NCI-H510A (cell line): ENCODE measurements at places on chromosomes 16 and 17.
A peak's percentile ranks its signal among the peaks of the same experiment; 100 is the strongest.

- DNase-seq: no peak
Measured at GRCh38 chr16:78106686-78107085, 7.2 kb downstream of the WWOX start.

GRCh38 chr17:75403131-75403530 lies 2.3 kb downstream of the GRB2 start:
- no peak for DNase-seq

DNA sequence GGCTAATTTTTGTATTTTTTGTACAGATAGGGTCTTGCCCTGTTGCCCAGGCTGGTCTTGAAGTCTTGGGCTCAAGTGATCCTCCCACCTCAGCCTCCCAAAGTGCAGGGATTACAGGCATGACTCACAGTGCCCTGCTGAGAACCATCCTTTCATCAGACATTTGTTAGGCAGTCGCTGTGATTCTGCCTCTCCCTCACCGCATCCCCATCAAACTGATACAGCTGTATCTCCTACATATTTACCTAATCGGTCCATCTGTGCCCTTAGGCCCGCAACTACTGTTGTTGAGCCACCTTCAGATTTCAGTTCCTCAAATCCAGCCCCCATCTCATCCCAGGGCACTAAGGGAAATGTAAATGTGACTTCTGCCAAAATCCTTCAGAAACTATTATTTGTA lies 2.0 kb upstream of the SLC43A2 start:
- no peak for DNase-seq

DNA sequence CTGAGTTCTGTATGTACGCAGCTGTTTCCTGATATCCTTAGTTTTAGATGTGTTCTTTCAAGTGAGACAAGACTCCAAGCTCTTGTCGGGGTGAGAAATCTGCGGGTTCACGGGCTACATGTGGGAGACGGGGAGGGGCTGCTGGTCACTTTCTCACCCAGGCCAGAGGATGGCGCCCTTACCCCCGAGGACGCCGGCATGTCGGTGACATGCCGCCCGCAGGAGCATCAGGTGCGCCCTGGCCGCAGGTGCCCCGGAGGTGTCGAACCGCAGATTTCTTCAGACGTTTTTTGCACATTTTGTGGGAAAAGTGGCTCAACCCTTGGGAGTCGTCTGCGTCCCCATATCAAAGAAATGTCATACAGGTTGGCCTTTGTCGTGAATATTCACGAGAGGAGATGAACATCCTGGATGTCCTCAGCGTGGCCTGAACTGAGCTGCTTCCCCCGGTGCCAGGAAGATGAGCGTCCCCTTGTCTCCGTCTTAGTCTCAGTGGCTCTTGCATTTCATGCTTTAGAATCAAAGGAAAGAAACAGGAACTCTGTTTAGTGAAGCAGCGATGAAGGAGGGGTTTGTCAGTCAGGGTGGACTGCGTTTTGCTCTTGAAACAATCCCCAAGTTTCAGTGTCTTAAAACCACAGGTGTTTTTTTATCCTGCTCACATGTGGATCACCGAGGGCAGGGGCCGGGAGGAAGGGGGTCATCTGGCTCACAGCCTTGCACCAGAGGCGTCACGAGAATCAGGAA lies 75.4 kb upstream of the ZNF750 start:
- no peak for DNase-seq

- no peak for DNase-seq
Measured at GRCh38 chr17:40720899-40721298, 17.3 kb upstream of the KRT24 start.

GRCh38 chr16:30187971-30188561 lies 4.7 kb downstream of the CORO1A start:
- DNase-seq: no peak

DNA sequence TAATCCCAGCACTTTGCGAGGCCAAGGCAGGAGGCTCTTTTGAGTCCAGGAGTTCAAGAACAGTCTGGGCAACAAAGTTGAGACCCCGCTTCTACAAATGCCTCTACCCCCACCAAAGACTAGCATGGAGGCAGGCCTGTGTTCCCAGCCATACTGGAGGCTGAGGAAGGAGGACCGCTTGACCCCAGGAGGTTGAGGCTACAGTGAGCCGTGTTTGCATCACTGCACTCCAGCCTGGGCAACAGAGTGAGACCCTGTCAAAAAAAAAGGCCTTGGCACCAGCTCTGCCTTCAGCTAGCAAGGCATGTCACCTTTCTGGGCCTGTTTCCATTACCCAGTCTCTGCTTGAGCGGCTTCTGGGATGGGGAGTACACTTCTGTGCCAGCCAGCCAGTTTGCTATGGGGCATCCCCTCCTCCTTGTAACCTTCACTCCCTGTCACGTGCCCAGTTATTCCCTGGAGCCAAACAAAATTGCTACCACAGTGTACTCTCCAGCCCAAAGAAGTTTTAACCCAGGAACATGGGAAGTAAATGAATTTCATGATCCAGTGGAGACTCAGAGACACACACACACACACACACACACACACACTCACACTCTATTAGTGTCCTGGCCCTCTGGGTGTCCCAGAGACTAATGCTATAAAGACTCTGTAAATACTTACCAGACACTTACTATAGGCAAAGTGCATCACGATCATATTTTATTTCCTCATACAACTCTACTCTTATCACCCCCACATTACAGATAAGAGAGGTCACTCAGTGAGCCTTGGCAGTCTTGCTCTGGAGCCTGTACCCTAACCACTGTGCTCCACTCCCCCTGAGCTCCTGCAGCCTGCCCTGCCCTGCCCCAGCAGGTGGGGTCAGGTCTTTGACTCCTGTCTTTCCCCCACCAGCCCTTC lies 2.5 kb downstream of the CISD3 start:
- DNase-seq: no peak

GRCh38 chr16:48138543-48138942 lies 17.2 kb downstream of the ABCC12 start:
- no peak for DNase-seq

GRCh38 chr16:73945631-73946030 lies 351.0 kb upstream of the PSMD7 start:
- DNase-seq: no peak

- DNase-seq: no peak
Measured at GRCh38 chr17:35846055-35846809, 22.5 kb downstream of the HEATR9 start.

DNA sequence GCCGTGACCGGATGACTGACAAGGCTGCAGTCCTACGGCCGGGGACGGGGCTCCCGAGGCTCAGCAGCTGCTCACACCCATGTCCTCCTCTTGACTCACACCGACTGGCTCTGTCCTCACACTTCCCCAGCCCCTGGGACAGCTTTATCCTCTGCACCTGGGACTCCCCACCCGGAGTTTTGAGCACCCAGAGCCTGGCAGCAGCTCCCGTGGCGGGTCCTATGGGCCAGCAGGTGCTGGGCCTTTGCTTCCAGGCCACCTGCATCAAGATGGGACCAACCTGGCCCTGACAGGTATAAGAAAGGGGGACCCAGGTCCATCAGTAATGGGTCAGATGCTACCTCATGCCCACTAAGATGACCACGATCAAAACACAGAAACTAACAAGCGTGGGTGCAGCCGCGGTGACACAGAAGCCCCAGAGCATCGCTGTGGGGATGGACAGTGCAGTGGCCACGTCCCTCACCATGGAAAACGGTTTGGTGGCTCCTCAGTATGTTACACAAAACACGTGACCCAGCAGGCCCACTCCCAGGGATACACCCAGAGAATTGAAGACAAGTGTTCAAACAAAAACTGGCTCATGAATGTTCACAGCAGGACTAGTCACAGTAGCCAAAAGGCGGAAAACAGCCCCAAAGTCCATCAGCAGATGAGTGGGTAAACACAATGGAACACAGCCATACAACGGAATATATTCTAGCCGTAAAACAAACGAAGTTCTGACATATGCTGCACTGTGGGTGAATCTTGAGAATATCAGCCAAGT lies 3.3 kb upstream of the NOTUM start:
- no peak for DNase-seq

- DNase-seq: no peak
Measured at GRCh38 chr16:68179196-68179795, 56.6 kb downstream of the ESRP2 start.

GRCh38 chr16:12406926-12407690 lies 396.6 kb downstream of the CPPED1 start:
- no peak for DNase-seq

DNA sequence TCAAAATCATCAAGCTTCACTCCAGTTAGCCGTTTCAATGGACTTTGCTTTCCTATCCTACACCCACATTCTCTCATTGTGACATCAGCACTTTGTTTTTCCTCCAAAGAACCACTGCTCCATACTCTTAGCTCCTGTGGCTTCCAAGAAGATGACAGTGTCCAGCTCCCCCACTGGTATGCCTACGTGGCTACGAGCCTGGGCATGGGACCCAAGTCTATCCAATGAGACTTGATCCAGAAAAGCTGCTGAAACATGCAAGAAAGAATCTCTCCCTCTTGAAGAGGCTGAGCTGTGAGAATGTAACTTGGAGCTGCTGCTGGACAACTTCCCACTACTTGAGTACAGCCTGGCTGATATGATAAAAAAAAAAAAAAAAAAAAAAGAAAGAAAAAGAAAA lies 9.4 kb downstream of the TOX3 start:
- no peak for DNase-seq

- DNase-seq: no peak
Measured at GRCh38 chr17:78999056-78999768, 10.4 kb downstream of the CANT1 start.

DNA sequence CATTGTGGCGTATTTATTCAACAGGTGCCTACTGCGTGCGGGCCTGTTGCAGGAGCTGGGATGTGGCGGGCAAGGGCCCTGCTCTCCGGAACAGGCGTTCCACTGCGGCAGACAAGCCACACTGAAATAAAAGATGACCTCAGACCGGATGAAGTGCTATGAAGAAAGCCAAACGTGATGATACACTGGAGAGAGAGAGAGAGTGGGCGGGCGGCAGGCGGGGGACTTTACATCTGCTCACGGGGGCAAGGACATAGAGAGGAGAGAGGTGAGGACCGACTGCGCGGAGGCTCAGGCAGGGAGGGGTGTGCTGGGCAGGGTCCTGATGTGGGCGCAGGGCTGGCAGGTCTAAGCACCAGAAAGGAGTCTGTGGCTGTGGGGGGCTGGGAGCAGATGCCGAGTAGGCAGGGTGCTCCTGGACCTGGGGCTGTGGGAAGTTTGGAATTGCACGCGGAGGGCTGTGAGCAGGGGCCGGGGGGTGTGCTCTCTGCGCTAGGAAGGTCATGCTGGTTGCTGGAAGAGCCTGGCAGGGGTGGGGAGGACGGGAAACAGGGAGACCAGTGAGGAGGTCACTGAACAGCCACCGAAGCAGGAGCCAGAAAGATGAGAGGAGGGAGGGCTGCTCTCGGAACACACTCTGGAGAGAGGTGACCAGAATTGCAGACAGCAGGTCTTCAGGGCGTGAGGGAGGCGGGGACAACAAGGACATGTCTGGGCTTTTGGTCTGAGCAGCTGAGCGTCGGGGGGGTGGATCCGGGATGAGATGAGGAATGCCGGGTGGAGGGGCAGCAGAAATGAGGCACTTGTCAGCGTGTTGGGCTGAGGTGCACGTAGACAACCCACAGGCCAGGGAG lies 9.9 kb downstream of the MXRA7 start:
- peak; percentile 77 for DNase-seq

DNA sequence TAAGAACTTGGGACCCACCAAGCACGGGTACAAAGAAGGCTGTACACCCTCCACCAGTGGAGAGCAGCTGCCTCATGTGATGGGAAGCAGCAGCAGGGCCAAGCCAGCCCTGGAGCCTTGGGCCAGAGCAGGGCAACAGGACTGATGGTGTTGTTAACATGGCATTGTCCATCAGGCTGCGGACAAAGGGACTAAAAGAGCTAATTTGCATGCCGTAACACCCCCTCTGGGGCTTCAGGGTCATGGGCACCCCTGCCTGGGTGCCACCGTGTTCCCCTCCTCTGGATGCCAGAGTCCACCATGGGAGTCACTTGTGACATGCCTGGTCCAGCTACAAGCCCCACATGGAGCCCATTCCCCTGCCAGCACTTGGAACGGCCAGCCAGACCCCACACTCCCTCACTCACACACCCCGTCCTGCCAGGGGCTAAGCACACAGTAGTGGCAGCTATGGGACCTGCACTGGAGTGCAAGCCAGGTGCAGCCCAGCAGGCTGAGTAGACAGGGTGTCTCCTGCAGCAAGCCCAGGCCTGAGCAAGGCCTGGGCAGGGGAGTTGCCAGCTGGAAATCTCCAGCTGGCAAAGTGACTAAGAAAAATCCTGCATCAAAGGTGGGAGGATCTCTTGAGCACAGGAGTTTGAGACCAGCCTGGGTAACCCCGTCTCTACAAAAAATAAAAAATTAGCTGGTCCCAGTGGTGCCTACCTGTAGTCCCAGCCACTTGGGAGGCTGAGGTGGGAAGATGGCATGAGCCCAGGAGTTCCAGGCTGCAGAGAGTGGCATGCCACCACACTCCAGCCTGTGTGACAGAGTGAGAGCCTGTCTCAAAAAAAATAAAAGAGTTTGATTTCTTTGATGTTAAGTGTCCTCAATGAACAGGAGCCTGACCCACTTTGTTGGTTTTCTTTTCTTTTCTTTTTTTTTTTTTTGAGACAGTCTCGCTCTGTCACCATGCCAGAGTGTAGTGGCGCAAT lies 33.7 kb downstream of the NOL11 start:
- no peak for DNase-seq

DNA sequence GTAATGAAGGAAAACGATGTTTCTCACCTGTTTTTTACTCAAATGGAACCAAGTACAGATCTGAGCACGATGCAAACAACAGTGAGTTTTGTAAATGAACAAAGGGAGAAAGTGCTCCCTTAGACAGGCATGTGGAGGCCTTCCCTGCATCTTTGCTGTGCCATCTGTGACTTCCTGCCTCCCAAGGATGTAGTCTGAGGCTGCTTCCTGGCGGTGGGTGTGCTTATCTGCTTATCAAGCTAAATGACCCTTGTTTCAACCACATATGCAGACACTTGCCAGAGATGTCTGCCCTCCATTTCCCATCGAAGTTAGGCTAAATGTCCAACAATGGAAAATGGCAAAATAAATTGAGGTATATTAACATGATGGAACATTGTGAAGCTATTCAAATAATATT lies 34.6 kb downstream of the RGS9 start:
- no peak for DNase-seq

DNA sequence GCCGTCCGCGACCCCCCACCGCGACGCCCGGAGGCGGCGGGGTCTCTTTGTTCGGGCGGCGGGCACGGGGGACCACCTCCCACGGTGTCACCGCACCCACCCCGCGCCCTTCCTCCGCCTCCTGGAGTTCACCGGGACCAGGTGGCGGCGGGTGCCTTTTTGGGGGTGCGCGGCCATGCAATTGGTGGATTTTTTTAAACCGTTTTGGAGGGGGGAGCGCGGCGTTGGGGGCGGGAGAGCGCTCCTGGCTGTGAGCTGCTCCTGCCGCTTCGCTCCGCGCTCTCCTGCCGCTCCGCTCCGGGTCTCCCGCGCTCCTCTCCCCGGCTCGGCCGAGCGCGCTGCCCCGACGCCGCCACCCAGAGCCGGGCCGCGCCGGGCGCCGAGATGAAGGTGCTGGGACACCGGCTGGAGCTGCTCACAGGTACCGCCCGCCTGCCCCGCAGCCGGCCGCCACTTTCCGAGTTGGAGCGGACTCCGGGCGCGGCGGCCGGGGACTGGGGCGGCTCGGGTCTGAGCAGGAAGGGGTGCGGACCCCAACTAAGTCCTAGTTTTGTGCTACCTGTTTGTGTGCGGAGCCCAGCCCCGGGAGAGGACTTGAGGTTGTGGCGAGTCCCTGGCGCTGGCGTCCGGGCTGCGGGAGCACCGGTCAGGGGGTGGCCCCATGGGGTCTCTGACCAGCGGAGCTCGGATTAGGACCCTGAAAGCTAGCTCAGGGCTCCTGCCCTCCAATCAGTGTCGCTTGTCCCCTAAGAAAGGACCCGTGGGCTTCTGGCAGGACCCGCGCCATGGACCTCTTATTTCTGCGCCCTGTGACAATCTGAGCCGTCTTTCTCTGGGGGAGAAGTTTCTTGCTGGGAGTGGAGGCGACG lies 35.7 kb upstream of the NDRG4 start:
- peak; percentile 1 for DNase-seq
